Activated naive CD4-positive, alpha-beta T cell treated with Interleukin-2 at 50 U/mL for 16 hours (primary cell): ENCODE measurements at places on chromosomes 6 and 20.
A peak's percentile ranks its signal among the peaks of the same experiment; 100 is the strongest.

GRCh38 chr6:26336355-26337198 is 28.4 kb upstream of the BTN3A2 start:
- no peak for DNase-seq

DNA sequence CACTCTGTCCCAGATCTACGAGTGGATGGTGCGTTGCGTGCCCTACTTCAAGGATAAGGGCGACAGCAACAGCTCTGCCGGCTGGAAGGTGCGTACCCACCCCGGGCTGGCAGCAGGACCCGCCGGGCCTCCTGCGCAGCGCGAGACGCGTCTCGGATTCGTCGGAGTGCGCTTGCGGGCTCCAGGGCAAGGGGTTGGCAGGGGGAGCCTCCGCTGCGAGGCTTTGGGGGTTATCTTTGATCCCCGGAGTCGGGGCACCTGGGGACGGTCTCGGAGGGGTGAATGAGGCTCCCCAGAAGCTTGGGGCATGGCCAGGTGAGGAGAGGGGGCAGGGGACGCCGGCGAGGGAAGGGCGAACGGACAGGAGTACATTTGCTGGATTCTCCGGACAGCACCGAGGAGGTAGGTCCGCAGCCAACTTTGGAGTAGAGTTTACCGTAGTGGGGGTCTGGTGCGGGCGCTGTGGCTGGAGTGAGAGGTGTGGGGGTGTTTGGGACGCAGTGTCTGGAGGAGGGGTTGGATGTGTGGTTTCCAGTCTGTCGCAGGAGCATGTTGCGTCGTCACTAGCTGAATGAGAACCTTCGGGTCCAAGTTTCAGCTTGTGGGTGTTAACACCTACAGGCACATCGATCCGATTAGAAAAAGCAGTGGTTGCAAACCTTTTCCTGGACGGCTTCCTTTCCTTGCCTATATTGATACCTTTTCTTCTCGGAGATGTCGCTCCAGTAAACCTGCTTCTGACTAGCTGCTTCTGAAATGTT is 1.2 kb downstream of the FOXO3 start:
- DNase-seq = no peak

GRCh38 chr6:162181111-162181510 is 546.5 kb downstream of the PRKN start:
- no peak for DNase-seq

GRCh38 chr6:43926634-43927531 is 156.9 kb downstream of the VEGFA start:
- DNase-seq = no peak

GRCh38 chr6:131652472-131652871 is 15.4 kb downstream of the ENPP3 start:
- DNase-seq = no peak

- DNase-seq = peak; percentile 65
Measured at GRCh38 chr6:26223650-26224546, 136.7 kb downstream of the HFE start.

GRCh38 chr6:29747688-29748250 is 24.5 kb downstream of the HLA-F start:
- no peak for DNase-seq

DNA sequence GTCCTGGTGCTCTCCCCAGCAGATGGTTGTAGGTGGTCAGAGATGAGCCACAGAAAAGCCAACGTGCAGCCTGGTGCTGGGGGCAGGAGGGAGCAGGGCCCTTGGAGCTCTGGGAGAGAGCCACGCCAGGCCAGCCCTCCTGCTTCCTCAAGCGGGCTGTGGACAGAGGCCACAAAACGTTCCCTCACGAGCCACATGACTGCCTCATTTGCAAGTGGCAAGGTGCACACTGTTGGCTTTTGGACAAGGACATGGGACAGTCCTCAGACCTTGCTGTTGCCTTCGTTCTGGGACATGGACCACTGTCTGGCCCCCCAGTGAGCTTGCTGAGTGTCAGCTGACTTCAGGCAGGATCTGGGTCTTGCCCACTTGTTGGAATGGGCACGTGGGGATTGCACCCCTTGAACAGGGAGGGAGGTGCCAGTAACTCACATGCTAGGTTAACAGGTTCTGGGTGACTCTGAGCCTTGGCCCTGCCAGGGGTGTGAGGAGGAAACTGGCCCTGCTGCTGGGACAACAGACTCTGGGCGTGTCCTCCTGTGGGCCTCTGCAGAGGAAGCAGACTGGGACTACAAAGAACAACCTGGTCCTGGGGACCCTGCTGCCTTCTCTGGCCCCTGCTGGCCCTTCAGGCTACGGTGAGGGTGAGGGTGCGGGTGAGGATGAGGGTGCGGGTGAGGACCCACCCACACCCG is 2.6 kb downstream of the SLCO4A1 start:
- DNase-seq = no peak

DNA sequence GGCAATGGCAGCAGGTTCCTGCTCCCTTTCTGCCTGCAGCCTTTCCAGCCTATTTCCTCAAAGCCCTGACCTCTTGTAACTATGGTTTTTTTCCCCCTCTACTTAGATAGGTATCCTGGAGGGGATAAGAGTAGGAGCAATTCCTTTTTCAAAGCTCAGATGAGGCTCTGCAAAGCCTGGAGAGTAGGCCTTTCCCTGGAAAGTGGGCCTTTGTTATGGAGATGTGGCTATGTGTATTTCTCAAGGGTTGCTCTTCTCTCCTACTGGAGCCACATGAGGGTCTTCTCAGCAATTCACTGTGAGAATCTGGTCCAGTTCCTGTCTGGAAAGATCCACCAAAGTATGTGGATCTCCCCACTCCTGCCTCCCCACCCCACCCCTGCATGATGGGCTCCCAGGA is 96.0 kb downstream of the DTD1 start:
- no peak for DNase-seq

DNA sequence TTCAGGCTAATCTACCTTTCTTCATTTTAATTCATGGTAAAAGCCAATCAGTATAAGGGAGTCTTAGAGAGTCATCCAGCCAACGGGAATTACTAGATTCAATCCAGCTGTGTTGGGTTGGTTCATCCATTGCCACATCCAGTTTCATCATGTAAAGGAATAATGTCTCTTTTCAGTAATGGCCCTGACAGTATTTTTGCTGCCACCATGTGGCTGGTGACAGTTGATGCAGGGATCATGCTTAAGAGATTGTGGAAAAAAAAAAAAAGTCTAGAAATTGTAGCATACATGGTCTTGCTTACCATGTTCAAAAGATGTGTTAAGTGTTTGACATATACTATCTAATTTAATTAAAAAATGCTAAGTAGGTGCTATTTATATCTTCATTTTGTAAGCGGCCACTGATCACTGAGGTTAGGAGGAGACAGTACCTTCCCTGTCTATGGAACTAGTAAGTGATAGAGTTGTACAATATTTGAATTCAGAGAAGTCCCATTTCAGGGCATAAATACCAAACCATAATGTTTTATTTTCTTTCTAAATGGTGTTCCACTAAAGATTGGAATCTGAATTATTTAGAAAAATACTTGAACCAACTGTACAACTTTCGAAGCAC is 135.9 kb downstream of the KHDRBS2 start:
- DNase-seq = no peak

DNA sequence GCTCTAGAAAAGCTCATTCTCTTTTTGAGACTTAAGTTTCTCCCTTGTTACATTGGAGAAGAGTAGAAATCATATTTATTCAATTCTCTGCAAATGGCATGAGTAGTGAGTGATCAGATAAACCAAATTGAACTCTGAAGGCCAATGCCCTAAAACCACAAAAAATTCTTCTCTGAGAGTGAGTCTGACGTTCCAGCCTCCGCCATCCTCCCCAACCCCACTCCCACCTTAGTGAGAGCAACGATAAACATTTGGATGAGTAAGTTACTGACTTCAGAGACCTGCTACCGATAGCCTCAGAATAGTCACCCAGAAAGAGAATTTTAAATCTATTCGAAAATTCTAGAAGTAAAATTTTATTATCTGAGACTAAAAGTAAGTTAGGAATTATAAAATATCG is 94.6 kb downstream of the TFAP2A start:
- no peak for DNase-seq

DNA sequence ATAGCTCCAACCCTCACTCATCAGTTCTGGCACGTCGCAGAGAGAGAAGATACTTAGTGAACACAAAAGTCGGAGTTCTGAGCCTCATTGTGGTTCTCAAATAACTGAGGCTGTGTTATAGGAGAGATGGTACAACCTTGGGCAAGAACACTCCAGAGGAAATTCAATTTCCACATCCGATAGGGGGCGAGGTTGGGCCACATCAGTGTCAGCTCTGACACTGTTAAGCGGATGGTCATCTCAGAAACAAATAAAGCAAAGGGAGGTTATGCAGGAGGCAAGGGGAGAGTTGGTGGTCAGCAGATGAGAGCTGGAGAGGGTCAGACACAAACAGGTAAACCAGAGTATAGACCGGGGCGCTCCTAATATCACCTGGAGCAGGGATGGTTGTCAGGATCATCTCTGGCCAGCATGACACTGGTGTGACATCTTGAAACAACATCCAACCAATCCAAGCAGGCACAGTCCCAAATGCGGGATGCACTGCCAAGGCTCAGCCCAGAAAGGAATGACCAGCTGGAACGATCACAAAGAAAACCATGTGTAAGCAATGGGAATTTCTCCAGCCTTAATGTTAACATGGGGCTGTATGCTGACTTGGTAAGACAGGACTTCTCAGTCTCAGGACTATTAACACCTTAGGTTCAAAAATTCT is 331.8 kb downstream of the HACE1 start:
- DNase-seq = no peak

GRCh38 chr20:63979229-63979556 is 249 bp downstream of the SAMD10 start:
- no peak for DNase-seq

DNA sequence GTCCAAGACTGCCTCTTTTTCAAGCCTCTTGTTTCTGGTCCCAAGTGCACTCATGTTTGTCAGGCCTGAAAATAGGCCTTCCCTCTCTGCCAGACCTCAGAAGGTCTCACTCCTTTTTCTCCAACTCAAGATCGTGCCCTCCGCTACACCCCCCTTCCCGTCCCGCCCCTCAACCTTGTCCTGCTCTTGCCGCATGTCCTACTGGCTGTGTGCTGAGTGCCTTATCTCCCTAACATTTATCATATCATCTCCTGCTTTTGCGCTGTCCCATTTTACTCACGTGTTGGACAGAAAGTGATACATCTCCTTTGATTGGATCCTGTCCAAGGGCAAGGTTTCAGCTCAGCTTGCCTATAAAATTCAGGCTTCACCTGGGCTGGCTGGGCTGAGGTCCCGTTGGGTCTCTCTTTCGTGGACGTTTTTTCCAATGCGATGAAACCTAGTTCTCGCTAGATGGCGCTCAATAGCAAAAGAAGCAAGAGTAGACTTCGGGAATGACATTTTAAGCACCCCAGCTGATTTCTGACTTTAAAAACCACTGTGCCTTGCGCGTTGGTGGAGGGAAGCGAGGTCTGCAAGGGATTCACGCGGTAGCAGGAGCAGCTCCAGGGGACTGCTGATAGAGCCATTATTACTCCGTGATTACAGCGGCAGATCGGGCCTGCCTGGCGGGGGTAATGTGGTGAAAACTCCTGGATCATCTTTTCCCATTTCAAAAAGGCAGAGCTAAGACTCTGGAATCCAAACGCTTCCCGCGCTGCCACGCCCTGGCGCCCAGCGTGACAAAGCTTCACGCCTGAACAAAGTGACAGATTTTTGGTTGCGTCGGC is 137.6 kb downstream of the IMPG1 start:
- DNase-seq = no peak

GRCh38 chr20:22425344-22426295 is 158.8 kb downstream of the FOXA2 start:
- DNase-seq = no peak

DNA sequence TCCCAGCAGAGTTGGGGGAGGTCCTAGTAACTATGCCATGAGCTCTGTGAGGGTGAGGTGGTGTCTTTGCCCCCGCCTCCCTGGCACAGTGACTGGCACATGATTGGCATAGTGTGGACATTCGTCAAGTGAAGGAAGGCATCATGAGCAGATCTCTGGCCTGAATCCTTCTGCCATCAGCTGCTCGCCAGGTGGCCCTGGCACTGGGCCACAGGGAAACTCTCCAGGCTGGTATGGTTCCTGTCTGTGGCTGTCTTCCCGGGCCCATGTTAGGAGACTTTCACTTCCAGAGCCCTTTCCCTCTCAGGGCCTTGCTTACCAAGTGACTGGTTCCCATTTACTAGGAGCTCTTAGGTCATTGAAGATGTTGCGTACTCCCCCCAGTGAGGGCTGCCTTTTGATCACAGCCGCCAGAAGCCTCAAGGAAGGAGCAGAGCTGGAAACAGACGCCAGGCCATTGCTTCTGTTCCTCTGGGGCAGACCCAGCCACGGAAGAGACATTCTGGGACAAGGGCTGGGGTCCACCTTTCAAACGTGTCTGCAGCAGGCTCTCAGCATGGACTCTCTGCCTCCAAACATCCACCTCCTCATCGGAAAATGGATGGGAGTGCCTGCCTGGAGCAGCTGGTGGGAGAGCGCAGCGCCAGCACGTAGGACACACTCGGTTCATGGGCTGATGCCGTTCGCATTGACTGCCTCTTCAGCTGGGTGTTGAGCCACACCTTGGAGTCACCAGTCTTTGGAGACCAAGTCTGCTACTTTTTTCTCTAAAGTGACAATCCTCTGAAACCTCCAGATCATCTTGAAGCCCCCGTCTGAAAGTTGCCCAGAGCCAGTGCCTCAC is 67.2 kb downstream of the PTPN1 start:
- no peak for DNase-seq

DNA sequence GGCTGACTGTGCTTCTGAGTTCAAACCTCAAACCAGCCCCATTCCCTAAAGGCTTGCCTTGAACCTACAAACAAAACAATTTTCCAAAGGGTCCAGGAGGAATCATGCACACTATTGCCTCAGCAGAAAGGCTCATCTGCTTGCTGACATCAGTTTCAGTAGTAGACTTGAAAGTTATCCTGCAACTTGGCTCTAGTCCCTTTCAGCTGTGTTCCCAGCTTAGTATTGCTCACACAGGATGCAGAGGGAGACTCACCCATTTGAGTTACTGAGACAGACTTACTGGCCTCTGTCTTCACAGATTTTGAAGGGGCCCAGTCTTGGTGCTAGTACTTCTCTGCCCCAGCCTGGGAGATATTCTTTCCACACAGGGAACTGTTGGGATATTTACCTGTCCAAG is 38.5 kb upstream of the TFB1M start:
- DNase-seq = no peak

- DNase-seq = peak; percentile 64
Measured at GRCh38 chr6:26554697-26555504, 16.7 kb downstream of the HMGN4 start.

GRCh38 chr20:34717230-34718095 is 13.3 kb downstream of the TP53INP2 start:
- DNase-seq = no peak

GRCh38 chr6:160837146-160837545 is 135.1 kb downstream of the PLG start:
- no peak for DNase-seq

DNA sequence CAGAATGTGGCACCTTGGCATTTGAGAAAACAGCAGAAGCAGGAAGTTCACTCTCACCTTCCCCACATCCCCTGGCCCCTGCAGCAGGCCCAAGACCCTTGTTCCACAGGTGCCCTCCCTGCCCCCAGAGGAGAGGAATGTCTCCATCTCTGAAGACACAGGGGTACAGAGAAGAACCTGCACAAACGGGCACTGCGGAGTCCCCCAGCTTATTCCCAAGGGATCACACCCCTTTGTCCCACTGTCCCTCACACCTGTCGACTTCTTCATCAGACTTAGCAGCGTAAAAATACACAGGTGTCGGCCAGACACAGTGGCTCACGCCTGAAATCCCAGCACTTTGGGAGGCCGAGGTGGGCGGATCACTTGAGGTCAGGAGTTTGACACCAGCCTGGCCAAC is 42.9 kb upstream of the TMEM181 start:
- no peak for DNase-seq
